Stimulated activated CD4-positive, alpha-beta T cell treated with anti-CD3 and anti-CD28 coated beads, Interleukin-2, amount 100 ng/mL, for 4 hours (primary cell): ENCODE measurements at places on chromosomes 13 and 19.
A peak's percentile ranks its signal among the peaks of the same experiment; 100 is the strongest.

DNA sequence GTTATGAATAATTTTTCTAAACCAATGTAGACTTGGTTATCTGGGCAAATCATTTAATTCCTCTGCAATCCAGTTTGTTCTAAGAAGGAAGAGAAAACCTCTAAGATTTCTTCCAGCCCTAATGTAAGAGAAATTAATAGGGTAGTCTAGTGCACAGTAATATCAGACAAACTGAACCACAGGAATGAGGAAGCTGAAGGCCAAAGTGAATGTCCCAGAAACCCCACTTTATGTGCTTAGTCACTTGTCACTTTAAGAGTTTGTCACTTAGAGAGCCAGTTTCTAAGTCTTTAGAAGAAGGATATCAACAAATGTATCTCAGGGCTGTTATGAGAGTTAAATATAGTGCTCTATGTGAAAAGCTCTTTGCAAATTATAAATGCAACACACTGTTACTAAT, 750.6 kb downstream of the DIAPH3 start:
- DNase-seq: no peak

GRCh38 chr19:40614622-40615411, 13.6 kb downstream of the LTBP4 start:
- peak; percentile 98 for DNase-seq

DNA sequence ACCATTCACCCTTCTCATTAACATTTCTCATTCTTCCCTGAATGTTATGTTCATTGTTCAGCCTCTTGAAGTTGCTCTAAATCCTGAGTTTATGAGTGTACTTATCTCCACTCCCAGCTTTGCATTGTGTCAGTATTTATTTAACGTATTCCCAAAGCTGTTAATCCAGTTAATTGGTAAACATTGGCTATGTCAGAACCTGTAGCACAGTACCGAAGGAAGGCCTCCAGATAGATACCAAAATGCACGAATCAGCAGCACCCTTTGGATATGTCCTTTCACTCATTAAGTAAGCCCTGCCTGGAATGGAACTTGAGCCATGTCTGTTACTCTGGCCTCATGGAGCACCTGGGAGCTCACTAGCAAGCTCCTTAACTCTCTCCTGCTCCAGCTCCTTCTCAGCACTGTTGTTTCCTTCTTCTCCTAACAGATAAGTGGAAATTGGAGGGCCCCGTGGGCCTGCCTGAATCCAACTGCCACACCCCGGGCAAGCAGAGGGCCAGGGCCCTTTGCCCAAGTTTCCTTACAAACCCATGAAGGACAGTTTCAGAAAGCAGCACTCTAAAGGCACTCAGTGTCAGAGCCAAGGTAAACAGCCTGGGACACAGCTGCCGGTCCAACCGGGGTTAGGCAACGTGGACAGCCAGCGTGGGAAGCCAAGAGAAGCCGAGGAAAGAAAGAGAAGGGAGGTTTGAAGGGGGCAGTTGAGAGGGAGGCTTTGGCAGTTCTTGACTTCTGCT, 155.0 kb upstream of the SERP2 start:
- DNase-seq: no peak

DNA sequence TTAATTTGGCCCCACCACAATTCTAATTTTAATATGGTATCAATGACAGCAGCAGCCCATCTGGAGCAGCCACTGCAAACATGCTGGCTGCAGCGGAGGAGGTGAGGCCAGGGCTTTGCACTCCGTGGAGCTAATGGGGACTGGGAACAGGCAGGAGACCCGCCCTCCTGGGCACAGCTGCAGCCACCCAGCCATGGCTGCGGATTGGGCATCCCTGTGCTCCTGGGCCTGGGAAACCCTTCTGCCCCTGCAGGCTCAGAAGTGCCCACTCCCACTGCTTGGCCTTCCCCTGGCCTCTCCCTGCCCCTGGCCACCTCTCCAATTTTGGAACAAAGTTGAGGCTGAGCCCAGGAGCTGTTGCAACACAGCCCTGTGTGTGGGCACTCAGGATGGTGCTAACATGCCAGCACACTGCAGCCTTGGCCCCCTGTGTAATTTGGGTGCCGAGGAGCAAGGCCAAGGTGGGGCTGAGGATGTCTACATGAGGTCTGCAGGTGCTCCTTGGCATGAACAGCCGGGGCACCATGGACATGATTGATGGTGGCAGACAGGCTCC, 123.6 kb downstream of the PCDH9 start:
- no peak for DNase-seq

DNA sequence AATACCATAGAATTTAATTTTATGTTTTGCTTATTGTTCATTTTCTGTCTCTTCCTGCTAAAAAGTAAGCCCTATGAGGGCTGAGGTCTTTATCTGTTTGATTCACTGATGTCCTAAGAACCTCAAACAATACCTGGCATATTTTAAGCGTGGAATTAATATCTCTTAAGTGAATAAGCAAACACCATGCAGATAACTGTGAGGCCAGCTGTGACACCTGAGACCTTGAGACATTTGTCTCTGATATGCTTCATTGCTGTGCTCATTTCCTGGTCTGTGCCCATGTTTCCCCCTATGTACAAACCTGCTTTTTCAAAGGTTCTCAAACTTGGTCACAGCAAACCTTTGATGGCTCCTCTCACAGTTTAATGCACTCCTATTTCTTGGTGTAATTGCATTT, 254.6 kb downstream of the COG6 start:
- DNase-seq: no peak

DNA sequence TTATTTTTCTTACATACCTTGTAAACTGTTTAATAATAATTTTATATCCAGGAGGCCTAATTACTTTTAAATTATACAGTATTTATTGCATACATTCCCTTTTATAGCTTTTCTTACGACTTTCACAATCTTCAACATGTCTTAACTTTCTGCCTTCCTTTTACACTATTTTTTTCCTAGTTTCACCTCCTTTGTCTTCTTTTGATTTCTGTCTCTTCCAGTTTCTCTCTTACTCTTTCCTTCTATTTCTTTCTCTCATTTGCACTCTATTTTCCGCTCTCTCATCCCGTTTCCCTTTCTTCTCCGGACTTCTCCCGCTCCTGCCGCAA, 11.5 kb downstream of the ZNF552 start:
- DNase-seq: no peak

DNA sequence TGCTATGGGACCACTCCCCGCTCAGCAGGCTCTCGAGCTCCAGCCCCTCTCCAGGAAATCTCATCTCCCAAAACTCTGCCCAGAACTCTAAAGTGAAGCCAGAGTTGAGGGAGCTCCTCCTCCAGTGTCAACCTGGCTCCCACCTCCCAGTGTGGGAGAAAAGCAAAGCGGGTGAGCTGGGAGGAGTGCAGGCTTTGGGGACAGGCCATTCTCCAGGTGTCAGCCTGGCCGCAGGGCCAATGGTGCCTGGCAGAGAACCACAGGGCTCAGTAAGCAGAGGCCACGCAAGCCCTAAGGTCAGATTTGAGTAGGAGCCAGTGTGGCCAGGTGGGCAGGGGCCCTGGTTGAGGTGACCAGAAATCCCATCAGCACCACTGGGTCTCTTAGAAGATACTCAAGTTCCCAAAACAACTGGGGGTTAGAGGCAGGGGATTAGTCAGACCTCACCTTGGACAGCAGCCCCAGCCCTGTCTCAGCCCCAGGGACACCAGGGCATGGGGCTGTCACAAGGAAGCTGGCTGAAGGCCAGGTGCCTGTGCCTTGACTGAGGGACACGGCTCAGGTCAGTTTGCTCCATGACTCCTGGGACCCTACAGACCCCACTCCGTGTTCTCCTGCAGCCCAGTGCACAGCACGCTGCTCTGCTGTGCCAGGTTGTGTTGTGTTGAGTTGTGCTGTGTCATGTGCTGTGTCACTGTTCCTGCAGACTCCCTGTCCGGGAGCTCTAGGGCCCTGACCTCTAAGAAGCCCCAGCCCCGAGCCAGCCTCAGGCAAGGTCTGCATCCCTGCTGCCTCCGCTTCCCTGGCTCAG, 2.8 kb upstream of the ZNF181 start:
- no peak for DNase-seq

DNA sequence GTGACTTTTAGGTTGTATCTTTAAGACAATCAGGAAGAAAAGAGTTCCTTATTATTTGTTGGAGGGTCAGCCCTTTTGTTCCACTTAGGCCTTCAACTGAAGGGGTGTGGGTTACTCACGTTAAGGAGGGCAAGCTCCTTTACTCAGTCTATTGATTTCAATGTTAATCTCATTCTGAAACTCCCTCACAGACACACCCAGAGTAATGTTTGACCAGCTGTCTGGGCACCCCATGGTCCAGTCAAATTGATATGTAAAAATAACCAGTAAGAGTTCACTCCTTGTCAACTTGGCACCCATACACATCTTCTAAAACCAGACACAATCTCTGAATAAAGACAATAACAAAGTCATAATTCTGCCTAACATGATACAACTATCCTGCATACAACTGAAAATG, 292.9 kb downstream of the KLF5 start:
- DNase-seq: no peak

GRCh38 chr19:7905859-7906258, 2.2 kb downstream of the MAP2K7 start:
- no peak for DNase-seq

- no peak for DNase-seq
These were observed 655 bp upstream of the S1PR5 start for GRCh38 chr19:10517760-10518443.

- DNase-seq: peak; percentile 95
These were observed 94.5 kb downstream of the GNG7 start for GRCh38 chr19:2607712-2608601.

DNA sequence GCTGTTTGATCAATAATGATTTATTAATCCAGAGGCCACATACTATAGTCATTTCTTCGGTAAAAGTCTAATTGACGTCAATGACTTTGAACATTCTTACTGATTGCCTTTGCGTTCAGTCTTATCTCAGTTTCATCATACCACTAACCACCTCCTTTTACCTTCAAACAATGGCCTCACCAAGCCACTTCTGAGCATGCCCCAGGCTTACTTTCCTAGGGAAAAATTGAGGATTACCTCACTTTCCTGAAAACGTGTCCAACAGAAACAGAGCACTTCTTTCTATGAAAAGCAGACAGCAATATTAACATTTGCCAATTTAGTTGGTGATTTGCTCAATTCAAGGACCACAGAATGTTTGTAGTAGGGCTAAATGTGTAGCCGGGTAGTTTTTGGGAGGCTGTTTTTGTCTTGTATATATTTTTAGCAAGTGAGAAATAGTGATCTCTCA, 157.6 kb downstream of the KLF5 start:
- DNase-seq: no peak

DNA sequence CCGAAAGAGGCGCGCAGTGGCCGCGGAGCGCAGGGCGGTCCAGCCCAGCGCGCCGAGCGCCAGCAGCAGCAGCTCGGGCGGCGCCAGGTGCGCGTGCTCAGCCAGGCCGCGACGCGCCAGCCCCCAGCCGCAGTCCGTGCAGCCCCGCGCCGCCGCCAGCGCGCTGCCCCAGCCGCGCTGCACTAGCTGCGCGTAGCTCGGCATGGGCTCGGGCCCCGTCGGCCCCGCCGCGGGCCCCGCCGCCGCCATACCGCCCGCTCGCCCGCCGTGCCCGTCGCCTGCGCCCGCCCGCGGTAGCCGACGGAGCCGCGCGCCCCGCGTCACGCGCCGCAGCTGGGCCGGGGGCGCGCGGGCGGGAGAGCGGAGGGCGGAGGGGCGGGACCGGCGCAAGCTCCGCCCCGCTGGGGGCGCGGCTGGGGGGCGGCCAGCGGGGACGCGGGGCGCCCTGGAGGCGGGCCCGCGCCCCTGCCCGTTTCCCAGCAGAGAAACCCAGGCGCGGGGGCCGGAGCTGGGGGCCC, at the start of gene CERS1:
Gene CERS1, minus strand, starts transcription at position 335 of the 518 bp plus-strand sequence. Its CDS starts 86 bp downstream, at position 249.
- no peak for DNase-seq

GRCh38 chr13:32624441-32624840, 38.2 kb downstream of the PDS5B start:
- DNase-seq: no peak

GRCh38 chr13:91326146-91326545, 21.3 kb upstream of the MIR17HG start:
- no peak for DNase-seq

- no peak for DNase-seq
These were observed 488.4 kb downstream of the KLF5 start for GRCh38 chr13:73547239-73547638.

GRCh38 chr13:114035583-114036531, 62.0 kb upstream of the C13orf46 start:
- DNase-seq: no peak

GRCh38 chr13:75025956-75026355, 456.0 kb downstream of the TBC1D4 start:
- DNase-seq: no peak

- no peak for DNase-seq
These were observed 37.5 kb upstream of the POU2F2 start for GRCh38 chr19:42169486-42170413.

GRCh38 chr19:16309643-16310042, 15.0 kb upstream of the KLF2 start:
- no peak for DNase-seq

- DNase-seq: no peak
These were observed 1.5 kb downstream of the TIMM13 start for GRCh38 chr19:2425622-2426581.

- no peak for DNase-seq
These were observed 3.4 kb upstream of the IRF2BP1 start for GRCh38 chr19:45889210-45889885.

GRCh38 chr13:84896128-84896527, 903.1 kb downstream of the SLITRK6 start:
- no peak for DNase-seq

GRCh38 chr19:41801792-41802211, 5.4 kb downstream of the CEACAM3 start:
- DNase-seq: no peak

DNA sequence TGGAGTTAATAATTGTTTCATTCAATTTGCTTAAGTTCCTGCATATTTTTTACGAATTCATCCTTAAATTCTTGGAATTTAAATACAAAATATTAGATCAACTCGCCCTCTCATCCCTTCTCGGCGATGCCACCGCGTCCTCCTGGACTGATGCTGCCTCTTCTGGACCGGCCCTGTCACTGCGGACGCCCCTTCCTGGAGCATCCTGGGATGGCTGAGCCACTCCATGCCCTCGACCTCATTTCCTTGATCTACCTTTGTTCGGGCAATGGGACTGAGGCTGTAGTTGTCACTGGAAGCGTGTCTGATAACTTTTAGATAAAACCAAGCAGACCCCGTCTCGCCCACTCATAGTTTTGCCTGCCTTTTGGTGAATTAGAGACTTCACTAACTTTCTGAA, 283.7 kb downstream of the TEX29 start:
- DNase-seq: no peak

GRCh38 chr19:11092181-11092538, 2.9 kb downstream of the LDLR start:
- peak; percentile 26 for DNase-seq

- no peak for DNase-seq
These were observed 14.9 kb downstream of the MRPS31 start for GRCh38 chr13:40756042-40756441.
